ENCODE measurements at places on chromosomes 3 and 15. TPM values are rescaled to one million over a fixed set of nuclear protein-coding genes. Genes with fewer than 3 reads are reported as not detected.

The TMEM45A gene
- total RNA-seq = 0.26 TPM

The MUC20 gene
- 2.9 TPM for total RNA-seq

The DISP2 gene
- total RNA-seq = 0.02 TPM

The TMCO5A gene
- not detected for total RNA-seq

The RNU5B-1 gene
- total RNA-seq = not detected

DNA sequence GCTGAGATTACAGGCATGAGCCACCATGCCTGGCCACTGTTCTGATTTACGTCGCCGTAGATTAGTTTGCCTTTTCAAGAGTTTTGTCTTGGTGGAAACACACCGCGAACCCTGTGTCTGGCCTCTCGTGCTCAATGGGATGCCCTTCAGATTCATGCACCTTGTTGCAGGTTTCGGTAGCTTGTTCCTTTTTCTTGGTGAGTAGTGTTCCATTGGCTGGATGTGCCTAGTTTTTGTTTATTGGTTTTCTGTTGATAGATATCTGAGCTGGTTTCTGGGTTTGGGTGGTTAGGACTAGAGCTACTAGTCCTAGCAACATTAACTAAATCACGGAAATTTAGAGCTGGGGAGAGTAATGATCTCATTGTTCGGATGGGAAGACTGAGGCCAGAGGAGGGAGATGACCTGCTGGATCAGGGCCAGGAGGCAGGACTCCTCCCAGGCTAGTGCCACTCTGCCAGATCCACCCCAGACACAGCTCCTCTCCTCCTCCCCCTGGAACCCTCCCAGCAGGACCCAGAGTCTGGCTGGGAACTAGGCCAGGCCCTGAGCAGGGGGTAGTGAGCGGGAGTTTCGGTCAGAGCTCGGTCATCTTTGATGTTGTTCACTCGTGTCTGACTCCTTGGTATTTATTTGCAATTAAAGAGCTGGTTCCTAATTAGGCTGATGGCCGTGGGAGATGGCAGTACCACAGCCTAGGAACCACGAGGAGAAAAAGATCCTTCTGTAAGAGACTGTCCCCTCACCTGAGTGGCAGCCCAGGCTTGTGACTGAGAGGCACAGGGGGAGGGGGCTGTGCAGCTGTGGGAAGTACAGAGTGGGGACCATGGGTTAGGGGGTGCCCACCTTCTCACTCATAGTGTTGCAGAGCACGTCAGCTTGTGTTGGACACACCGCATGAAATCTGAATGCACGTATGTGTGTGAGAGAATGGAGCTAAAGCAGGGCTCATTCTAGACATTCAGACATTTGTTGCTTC is 73.4 kb downstream of the SMAD6 start:
- no peaks in the 10 kb centered on the region for H3K36me3 ChIP-seq
- H3K27me3 ChIP-seq = no peaks in the 10 kb centered on the region
- DNase-seq = no peak
- no peak overlapping the region for H3K27ac ChIP-seq
- H3K4me1 ChIP-seq = no peaks in the 10 kb centered on the region

- peaks cover 2% of the 10 kb centered on the region for H3K36me3 ChIP-seq
- H3K4me1 ChIP-seq = peaks cover 26% of the 10 kb centered on the region
- DNase-seq = no peak
- H3K27me3 ChIP-seq = peaks cover 2% of the 10 kb centered on the region
These were observed 2.5 kb downstream of the PIK3CA start for GRCh38 chr3:179150610-179151009.

GRCh38 chr3:149752788-149753136 is 473 bp upstream of the COMMD2 start:
- H3K27me3 ChIP-seq = peaks cover 3% of the 10 kb centered on the region
- no peak for DNase-seq
- peak overlapping the region; percentile 96 for H3K4me3 ChIP-seq

DNA sequence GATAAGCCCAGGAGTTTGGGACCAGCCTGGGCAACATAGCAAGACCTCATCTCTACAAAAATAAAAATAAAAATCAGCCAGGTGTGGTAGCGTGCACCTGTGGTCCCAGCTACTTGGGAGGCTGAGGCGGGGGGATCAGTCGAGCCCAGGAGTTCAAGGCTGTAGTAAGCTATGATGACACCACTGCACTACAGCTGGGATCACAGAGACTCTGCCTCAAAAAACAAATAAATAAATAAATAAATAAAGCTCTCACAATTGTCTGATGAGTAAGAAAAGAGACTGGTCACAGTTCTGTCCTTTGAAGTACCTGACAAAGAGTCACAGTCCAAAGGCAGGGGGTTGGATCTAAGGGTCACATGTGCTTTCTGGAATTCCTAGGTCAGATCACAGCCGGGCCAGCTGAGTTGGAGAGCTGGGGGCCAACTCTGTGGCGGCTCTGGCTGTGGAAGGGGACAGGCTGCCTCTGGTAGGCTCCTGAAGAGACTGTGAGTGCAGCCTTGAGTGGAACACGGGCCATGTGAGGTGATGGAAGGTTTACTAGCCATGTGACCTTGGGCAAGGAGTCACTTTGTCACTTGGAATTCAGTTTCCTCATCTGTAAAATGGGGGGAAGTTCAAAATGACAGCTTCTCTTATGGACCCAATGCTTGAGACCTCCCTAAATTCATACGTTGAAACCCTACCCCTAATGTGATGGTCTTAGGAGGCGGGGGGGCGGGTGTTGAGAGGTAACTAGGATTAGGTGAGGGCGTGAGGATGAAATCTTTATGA is 47.2 kb downstream of the WHAMM start:
- H3K36me3 ChIP-seq = peaks cover 2% of the 10 kb centered on the region
- H3K4me3 ChIP-seq = no peak overlapping the region
- peaks cover 7% of the 10 kb centered on the region for H3K4me1 ChIP-seq
- no peak overlapping the region for H3K27ac ChIP-seq

- peaks cover 2% of the 10 kb centered on the region for H3K4me1 ChIP-seq
- H3K4me3 ChIP-seq = no peak overlapping the region
- no peak for DNase-seq
- H3K27me3 ChIP-seq = no peaks in the 10 kb centered on the region
- H3K27ac ChIP-seq = no peak overlapping the region
- peaks cover 1% of the 10 kb centered on the region for H3K36me3 ChIP-seq
These were observed 13.9 kb upstream of the SENP2 start for GRCh38 chr3:185572183-185572582.

DNA sequence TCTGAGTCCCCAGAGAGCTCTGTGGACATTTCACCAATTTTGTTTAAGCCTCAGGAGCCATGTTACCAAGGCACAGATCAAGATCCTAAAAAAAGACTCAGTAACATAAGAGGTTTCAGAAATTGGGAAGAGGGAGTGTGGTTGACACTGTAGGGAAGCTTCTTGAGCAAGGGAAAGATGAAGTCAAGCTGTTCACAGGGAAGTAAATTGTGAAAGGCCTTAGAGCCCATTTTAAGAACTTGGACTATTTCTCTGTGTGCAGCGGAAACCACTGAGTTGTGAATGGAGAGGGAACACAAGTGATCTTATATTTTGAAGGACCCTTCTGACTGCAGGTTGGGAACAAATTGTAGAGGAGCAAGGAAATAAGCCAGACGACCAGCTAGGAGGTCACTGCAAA is 18.7 kb downstream of the BCL2A1 start:
- DNase-seq = no peak
- no peaks in the 10 kb centered on the region for H3K36me3 ChIP-seq
- H3K27ac ChIP-seq = no peak overlapping the region
- H3K4me1 ChIP-seq = peaks cover 26% of the 10 kb centered on the region
- no peaks in the 10 kb centered on the region for H3K27me3 ChIP-seq

DNA sequence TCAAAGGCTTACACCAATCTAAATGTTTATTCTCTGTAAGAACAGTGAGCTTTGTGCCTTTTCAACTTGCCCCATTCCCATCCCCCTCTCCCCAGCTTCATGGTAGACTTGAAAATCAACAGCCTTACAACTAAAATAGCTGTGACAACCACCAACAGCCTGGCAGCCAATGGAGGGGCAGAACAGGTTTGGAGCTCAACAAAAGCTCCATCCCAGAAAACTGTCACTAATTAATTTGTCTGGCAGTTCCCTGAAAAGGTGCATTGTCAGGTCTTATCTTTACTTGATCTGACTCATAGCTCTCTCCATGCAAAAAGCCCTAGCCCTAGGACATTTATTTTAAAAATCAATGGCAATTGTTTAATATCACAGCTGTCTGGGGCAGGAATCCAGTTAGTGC is 22.6 kb downstream of the MTHFS start:
- no peaks in the 10 kb centered on the region for H3K27me3 ChIP-seq
- H3K4me3 ChIP-seq = no peak overlapping the region
- no peak overlapping the region for H3K27ac ChIP-seq
- DNase-seq = no peak
- H3K4me1 ChIP-seq = peaks cover 13% of the 10 kb centered on the region
- peaks cover 82% of the 10 kb centered on the region for H3K36me3 ChIP-seq

GRCh38 chr3:174186377-174186989 is 672.7 kb upstream of the NAALADL2 start:
- no peaks in the 10 kb centered on the region for H3K27me3 ChIP-seq
- no peak for DNase-seq
- H3K4me3 ChIP-seq = no peak overlapping the region

- H3K27ac ChIP-seq = no peak within 1 kb of the TSS
- peaks cover 17% of the 10 kb centered on the region for H3K36me3 ChIP-seq
These were observed at the start of gene SNX22 for GRCh38 chr15:64151727-64152506. Gene SNX22 (plus strand): TSS chr15:64151731. CDS start chr15:64151776, 45 bp downstream.

DNA sequence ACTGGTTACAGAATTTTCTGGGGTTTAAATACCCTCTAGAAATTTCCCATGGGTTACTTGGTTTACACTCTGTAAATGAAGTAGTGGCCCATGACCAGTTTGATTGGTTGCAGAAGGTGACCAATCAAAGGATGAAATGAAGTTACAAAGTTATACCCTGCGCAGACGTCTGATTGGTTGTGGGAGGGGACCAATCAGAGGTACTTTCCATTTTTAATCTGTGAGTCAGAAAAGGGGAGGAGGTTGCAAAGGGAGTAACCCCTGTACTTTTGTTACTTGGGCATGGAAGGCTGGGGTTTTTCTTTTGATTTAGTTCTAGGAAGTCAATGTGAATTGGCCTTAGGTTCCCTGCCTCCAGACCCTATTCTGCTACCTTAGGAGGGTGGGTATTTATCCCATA is 18.7 kb upstream of the APH1B start:
- peaks cover 69% of the 10 kb centered on the region for H3K36me3 ChIP-seq
- H3K27me3 ChIP-seq = no peaks in the 10 kb centered on the region
- H3K4me1 ChIP-seq = peaks cover 8% of the 10 kb centered on the region
- DNase-seq = no peak

GRCh38 chr3:44833394-44833793 is 28.3 kb upstream of the TMEM42 start:
- no peak overlapping the region for H3K4me3 ChIP-seq
- no peak for DNase-seq
- peaks cover 67% of the 10 kb centered on the region for H3K36me3 ChIP-seq
- no peak overlapping the region for H3K27ac ChIP-seq
- no peaks in the 10 kb centered on the region for H3K4me1 ChIP-seq

DNA sequence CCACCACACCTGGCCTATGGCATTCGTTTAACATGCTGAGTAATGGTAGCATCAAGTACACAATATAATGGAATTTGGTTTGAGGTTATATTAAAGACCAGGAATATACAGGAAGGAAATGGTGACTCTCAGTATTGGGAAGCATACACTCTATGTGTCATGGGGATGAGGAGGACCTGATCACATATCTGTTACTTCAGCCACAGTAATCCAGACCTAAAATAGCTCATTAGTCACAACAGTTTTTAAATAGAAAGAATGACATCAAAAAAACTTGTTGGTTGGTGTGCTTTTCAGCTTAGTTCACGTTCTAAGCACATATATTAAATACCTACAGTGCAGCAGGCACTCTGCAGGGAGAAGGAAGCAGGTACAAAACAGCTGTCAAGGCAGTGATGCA is 52.5 kb upstream of the ATP2C1 start:
- H3K4me1 ChIP-seq = peaks cover 7% of the 10 kb centered on the region
- no peak overlapping the region for H3K27ac ChIP-seq
- no peaks in the 10 kb centered on the region for H3K36me3 ChIP-seq
- DNase-seq = no peak
- H3K4me3 ChIP-seq = no peak overlapping the region

DNA sequence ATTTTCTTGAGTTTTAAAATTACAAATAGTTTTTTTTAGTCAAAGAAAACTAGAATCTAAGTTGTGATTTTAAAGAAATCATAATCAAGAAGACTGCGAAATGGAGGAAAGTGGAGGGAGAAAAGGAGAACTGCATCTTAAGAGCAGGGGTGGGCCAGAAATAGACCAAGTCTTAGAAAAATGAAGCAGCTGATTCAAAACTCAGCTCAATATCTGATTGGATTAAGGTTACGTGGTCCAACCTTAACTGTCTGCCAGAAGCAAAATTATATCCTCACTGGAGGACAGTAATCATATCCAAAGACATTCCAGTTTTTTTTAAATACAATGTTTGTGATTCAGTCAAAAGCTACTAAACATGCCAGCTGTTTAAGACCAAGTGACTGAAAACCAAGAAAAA is 41.4 kb downstream of the CHSY1 start:
- peak overlapping the region; percentile 60 for H3K27ac ChIP-seq
- peaks cover 38% of the 10 kb centered on the region for H3K36me3 ChIP-seq
- no peak overlapping the region for H3K4me3 ChIP-seq

DNA sequence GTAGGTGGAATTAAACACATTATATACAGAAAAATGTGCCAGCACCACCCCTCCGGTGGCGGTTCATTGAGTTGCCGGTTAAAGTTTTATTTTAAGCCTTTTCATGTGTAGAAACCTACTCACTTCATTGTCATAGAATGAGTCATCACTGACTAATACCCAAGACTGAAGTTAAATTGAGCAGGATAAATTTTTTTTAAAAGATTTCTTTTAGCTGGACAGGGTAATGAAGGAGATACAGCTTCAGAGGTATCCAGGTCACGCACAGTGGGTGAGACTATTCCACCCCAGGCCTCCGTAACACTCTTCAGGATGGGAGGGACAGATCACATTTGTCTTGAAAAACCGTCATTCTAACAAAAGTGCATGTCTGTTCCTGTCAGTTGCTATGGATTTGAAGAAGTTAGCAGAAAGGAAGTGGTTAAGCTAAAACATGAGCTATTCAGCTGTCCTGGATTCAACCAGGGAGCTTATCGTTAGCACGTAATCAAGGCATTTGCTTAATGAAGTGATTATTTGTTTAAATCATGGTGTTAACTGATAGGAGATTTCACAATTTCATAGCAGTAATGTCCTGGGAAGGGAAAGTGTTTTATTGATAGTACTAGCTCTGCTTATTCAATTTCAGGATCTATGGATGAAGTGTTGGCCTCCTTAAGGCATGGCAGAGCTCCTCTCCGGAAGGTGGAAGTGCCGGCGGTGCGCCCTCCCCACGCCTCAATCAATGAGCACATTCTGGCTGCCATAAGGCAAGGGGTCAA is 23.4 kb downstream of the WHAMM start:
- H3K27me3 ChIP-seq = no peaks in the 10 kb centered on the region
- peaks cover 40% of the 10 kb centered on the region for H3K4me1 ChIP-seq
- H3K4me3 ChIP-seq = peak overlapping the region; percentile 65
- peak; percentile 80 for DNase-seq
- H3K27ac ChIP-seq = peak overlapping the region; percentile 95

GRCh38 chr3:168285506-168285905 is 189.8 kb upstream of the GOLIM4 start:
- H3K27ac ChIP-seq = no peak overlapping the region
- no peaks in the 10 kb centered on the region for H3K36me3 ChIP-seq
- no peaks in the 10 kb centered on the region for H3K27me3 ChIP-seq
- no peak overlapping the region for H3K4me3 ChIP-seq
- no peaks in the 10 kb centered on the region for H3K4me1 ChIP-seq

- H3K4me1 ChIP-seq = peaks cover 11% of the 10 kb centered on the region
- no peak for DNase-seq
- H3K27me3 ChIP-seq = peaks cover 4% of the 10 kb centered on the region
- no peak overlapping the region for H3K4me3 ChIP-seq
- H3K27ac ChIP-seq = no peak overlapping the region
These were observed 170.3 kb downstream of the MOBP start for GRCh38 chr3:39637807-39638206.
